ENCODE measurements at places on chromosomes 6 and 20.

DNA sequence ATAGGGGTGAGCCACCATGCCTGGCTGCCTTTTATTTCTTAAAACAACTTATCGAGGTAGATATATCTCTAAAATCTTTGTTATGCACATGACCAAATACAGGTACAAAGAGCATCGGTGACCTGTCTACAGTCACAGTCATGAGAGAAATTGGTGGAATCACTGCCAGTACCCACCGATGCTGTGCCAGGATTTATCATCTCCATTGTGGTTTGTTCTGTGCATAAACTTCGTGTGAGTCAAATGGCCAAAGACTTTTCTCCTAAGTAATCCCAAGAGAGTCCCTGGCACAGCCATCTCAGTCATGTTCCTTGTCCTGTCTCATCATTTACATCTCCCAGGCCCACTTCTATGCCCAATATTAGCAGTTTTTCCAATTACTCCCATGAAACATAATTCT is 9.0 kb downstream of the GSTA3 start:
- no peak for DNase-seq

GRCh38 chr20:38854654-38855066 is 49.2 kb downstream of the PPP1R16B start:
- no peak for DNase-seq

- DNase-seq, result no peak
Observed at GRCh38 chr6:99219788-99220187, 129.7 kb downstream of the FAXC start.

DNA sequence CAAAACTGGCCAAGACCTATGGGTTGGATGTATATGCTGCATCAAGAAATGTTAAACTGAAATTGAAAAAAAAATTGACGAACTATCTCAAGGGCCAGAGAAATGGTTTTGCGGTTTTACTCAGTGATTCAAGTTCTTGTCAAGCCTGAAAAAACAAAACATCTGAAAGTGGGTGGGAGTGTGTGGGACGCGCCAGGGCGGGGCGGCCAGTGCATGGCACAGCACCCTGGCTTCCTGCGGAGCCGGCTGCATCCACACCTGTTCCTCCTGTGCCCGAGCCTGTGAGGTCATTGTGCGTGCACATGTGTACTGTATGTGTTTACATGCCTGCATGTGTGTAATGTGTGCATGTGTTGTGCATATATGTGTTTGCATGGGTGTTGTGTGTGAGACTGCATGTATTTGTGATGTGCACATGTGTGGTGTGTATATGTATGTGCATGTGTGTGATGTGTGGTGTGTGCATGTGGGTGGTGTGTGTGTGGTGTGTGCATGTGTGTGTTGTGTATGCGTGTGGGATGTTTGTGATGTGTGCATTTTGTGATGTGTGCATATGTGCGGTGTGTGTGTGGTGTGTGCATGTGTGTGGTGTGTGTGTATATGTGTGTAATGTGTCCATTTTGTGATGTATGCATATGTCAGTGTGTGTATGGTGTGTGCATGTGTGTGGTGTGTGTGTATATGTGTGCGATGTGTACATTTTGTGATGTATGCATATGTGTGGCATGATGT is 59.8 kb downstream of the CDH4 start:
- no peak for DNase-seq

GRCh38 chr6:155481215-155481614 is 25.6 kb upstream of the NOX3 start:
- DNase-seq, result no peak

DNA sequence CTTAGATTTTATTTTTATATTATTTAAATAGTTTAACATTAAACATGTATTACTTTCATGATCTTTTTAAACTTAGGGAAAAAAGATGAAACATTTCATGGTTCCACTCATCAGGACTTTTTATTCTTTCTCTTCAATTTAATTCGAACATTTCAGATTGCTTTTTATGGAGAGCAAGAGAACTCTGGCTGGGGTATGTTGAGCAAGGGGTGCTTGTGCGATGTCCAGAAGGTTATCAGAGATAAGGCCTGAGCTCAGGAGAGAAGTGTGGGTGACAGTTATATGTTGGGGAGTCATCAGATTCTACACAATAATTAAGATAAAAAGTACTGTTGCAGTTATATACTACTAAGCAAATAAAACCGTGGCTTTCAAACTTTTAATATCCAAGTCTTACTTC is 37.5 kb downstream of the FKBP5 start:
- DNase-seq, result no peak

DNA sequence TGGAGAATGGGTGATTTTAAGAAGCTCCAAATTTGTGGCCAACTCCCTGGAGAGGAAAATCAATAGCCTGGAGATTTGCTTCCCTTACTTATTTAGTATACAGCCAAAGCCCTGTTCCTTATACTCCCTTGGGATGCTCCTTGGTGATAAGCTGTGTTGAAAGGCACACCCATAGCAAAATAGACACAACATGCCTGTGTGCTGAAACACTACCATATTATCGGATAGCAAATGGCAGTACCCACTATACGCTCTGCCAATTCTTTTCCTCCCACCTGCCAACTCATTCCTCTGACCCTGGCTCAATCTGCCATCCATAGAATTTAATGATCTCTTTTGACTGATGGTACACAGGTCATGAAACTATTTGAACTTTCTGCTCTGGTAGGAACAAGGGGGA is 98.2 kb downstream of the CLIC5 start:
- no peak for DNase-seq

- DNase-seq, result no peak
Observed at GRCh38 chr6:26251354-26252076, 113.5 kb upstream of the BTN3A2 start.

DNA sequence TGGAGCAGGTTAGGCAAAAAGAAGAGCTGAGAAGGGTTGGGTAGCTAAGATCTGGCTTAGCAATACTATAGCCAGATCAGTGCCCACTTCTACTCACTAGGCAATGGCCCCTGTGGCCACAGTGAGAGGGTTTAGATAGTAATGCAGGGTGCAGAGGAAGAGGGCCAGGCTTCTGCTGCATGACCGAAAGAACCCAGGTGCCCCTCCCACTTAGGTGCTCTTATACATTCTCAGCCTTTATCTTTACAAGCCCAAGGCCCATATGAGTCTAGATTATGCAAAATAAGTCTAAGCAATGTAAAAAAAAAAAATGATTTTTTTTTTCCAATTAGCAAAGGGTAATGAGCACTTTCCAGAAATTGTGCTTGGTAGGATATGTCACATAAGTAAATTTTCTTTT is 171.3 kb downstream of the CD24 start:
- DNase-seq, result no peak

- DNase-seq, result no peak
Observed at GRCh38 chr6:150018846-150019580, 6.3 kb downstream of the RAET1L start.

GRCh38 chr6:96450770-96451130 is 70.9 kb upstream of the UFL1 start:
- DNase-seq, result no peak

GRCh38 chr20:38651562-38651961 is 50.0 kb downstream of the ARHGAP40 start:
- no peak for DNase-seq

- DNase-seq, result no peak
Observed at GRCh38 chr6:167244991-167245390, 46.1 kb upstream of the UNC93A start.

DNA sequence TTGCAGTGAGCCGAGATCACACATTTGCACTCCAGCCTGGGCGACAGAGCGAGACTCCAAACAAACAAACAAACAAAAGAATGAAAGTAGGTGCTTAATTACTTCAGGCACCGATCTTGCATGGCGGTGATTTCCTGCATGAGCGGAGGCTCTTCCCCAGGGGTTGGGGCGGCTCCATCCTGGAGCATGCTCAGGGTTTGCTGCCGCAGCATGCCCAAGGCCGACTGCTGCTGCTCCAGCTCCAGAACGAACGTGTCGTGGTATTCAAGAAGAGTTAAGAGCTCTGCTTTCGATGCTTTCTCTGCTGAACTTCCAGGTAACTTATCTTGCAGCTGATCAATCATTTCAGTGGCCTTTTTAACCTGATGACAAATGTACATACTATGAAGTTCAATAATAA is 313.8 kb downstream of the SYNE1 start:
- no peak for DNase-seq

DNA sequence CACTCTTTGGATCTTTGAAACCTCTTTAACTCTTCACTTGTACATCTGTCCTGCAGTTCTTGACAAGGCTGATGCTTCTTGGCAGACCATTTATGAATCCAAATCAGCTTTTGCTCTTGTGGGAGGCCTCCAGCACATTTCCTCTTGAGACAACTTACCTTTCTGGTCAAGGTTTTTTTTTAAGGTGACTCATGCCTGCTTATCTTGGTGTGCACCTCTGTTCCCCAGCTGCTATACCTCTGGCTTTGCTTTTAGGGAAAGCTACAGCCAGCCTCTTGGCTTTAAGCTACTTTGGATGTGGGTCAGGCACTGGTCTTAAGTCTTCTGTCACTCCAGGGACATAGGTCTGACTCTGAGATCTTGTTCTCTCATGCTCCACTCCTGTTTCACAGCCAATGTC is 106.5 kb downstream of the PHF3 start:
- no peak for DNase-seq

GRCh38 chr6:146878168-146878951 is 279.6 kb downstream of the ADGB start:
- peak; percentile 78 for DNase-seq

DNA sequence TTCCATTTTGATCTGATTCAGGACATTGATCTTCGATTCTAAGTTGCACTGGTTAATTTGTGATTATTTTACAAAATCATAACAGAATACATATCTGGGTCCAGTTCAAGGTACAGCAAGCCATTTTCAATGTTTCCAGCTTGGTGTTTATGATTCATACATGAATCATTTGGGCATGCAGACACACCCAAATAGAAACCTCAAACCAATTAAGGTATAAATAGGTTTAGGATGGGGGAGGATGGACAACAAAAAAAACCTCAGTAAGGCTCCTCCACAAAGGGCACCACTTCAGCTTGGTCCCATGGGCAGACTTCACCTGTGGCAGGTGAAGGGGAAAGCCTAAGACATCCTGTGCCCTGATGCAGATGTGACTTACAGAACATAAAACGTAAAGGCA is 192.7 kb downstream of the KHDC1L start:
- DNase-seq, result no peak

DNA sequence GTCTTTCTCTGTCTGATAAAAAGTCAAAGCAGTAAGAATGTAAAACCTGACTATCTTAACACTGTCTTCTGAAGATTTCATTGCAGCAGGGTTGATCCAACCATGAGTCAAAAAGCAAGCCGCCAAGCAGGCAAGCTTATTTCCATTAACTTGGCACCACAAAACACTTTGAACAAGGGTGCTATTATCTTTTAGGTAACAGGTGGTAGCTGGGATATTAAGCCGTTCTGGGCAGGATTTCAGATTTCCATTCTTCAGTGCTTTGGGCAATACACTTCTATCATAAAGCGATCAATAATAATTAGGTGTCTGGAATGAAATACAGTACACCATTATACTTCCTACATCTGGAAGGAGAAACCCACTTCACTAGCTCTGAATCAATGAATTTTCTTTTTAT is 181.9 kb downstream of the TBC1D7 start:
- DNase-seq, result no peak

DNA sequence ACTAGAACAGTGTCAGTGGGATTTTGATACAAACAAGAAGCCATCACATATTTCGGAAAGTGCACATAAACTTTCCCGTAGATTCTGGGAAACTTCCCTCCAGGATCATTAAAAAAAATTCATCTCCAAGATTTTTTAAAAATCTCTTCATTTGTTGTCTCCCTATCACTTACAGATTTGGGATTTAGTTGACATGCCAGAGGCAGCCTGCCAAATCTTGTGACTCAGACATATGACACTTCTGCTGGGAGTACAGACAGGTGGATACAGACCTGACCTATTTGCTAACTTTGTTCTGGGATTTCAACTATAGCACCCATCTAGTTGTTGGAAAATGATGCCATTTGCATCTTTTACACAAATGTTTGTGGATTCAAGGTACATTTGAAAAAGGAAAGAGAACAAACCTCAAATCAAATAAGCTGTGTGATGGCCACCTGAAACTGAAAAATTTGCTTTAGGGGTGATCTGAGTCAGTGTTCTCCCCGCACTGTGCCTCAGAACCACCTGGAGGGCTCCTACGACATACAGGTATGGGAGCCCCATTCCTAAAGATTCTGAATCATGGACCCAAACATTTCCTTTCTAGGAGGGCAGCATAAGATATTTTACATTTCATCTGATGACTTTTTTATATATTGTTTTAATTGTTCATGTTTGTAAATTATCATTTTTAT is 21.9 kb upstream of the CD2AP start:
- DNase-seq, result no peak

- DNase-seq, result peak; percentile 71
Observed at GRCh38 chr6:26286168-26286877, 78.7 kb upstream of the BTN3A2 start.

DNA sequence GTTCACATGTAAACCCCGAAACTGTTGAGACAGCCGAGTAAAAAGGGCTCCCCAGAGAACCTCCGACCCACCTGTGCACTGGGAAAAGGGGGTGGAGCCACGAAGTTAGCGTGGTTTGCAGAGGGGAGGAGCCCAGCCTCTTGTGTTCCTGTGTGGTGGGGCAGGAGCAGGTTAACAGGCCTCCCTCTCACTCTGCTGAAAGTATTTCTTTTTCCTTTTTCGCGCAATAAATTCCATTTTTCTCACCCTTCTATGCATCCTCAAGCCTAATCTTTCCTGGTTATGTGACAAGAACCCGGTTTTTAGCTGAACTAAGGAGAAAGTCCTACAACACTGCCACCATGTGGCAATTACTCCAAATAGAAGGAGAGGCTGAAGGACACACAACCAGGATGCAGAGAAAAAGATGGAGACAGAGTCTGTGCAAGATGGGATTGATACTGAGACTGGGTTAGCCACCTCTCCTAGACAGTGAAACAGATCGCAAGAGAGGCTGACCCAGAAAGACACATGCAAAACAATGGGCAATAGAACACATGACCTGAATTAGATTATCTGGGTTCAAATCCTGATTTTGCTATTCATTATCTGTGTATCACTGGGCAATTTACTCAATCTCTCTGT is 168.7 kb upstream of the PRSS16 start:
- DNase-seq, result peak; percentile 82

- DNase-seq, result no peak
Observed at GRCh38 chr20:60750909-60751308, 501.2 kb upstream of the CDH4 start.
